ENCODE measurements at places on chromosomes 6 and 20. TPM values are rescaled to one million over a fixed set of nuclear protein-coding genes. Genes with fewer than 3 reads are reported as not detected.

DNA sequence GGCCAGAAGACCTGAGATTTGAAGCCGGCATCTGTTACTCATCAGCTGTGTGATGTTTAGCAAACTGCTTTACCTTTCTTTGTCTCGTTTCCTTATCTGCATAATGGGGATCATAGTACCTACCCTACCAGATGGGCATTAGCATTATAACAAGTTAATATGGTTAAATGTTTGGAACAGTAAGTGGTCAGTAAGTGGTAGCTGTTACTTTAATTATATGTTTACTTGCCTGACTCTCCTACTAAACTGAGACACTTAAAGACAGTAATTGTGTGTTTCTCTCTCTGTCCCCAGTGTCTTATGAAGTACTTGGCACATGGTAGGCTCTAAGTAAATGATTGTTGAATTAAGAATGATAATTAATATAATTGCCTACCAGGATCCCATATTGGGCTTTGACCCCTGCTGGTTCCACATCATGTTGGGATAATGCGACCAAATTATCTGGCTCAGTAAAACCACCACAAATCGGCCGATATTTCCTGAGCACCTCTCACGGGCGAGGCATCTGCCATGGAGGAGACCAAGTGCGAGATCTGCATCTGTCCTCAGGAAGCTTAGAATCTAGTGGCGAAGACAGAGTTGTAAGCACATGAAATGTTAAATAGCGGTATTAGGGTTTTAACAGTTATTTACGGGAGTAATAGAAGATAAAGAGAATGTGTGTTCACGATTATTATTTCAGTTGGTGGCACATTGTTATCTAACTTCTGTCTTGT is 31.4 kb downstream of the PTK7 start:
- no peak for DNase-seq

GRCh38 chr20:57298457-57298856 is 31.1 kb upstream of the SPO11 start:
- no peak for DNase-seq

GRCh38 chr6:90187437-90188121 is 109.1 kb downstream of the BACH2 start:
- no peak for DNase-seq

Gene GRM1
- total RNA-seq: 0.43 TPM

- DNase-seq: no peak
Measured at GRCh38 chr6:159119791-159120190, 49.4 kb upstream of the FNDC1 start.

- no peak for DNase-seq
Measured at GRCh38 chr20:50041246-50041873, 58.6 kb downstream of the SNAI1 start.

DNA sequence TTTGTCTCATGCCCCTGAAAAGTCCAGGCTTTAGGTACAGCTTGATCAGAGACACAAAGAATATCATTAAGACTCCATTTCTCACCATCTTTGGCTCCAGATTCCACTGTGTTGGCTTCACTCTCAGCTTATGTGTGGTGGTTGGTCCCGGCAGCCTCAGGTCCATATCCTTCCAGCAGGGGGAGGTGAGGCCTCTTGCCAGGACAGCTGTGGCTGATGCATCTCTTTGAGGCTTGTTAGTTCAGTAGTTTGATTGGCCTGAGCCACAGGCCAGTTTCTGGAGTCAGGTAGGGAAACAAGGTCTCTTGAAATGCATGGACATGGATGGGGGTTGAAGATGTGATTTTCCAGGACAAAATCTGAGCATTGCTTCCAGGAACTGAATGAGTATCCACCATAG is 62.4 kb downstream of the JAG1 start:
- no peak for DNase-seq

GRCh38 chr6:109791301-109791700 is 100.2 kb downstream of the FIG4 start:
- no peak for DNase-seq

Gene PCK1
- total RNA-seq: 4.7 TPM

- no peak for DNase-seq
Measured at GRCh38 chr20:59122566-59122919, 41.1 kb upstream of the ZNF831 start.

Gene PTPRT
- total RNA-seq: 5.8 TPM

DNA sequence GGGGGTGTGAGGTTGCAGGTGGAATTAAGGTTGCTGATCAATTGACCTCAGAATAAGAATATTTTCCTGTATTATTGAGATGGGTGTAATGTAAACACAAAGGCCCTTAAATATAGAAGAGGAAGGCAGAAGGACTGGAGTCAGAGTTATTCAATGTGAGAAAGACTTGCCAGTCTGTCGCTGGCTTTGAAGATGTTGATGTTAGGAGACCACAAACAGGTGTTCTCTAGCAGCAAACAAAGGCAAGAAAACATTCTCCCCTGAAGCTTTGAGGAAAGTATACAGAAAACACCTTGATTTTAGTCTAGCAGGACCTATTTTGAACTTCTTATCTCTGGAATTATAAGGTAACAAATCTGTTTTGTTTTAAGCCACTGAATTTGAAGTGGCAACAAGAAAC is 138.9 kb upstream of the PTPRK start:
- no peak for DNase-seq

Gene MRAP2
- 0.74 TPM for total RNA-seq

- no peak for DNase-seq
Measured at GRCh38 chr6:119445666-119446065, 96.1 kb upstream of the MAN1A1 start.

DNA sequence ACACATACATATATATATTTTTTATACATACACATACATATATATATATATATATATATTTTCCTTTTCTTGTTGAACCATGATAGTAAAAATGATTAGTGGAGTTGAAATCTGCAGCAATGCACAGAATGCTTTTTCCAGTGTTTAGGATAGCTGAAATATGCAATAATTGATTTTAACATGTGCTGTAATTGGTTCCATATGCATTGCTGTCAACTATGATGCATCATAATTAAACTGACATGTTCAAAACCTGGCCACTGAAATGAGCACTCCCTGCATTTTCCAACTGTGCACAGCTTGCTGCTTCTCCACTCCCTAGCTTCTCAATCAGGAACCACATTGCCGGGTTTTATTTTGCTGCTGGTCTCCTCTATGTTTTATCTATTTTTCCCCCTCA is 358.3 kb downstream of the PAX1 start:
- no peak for DNase-seq

Gene GHRH
- total RNA-seq: 3.9 TPM

DNA sequence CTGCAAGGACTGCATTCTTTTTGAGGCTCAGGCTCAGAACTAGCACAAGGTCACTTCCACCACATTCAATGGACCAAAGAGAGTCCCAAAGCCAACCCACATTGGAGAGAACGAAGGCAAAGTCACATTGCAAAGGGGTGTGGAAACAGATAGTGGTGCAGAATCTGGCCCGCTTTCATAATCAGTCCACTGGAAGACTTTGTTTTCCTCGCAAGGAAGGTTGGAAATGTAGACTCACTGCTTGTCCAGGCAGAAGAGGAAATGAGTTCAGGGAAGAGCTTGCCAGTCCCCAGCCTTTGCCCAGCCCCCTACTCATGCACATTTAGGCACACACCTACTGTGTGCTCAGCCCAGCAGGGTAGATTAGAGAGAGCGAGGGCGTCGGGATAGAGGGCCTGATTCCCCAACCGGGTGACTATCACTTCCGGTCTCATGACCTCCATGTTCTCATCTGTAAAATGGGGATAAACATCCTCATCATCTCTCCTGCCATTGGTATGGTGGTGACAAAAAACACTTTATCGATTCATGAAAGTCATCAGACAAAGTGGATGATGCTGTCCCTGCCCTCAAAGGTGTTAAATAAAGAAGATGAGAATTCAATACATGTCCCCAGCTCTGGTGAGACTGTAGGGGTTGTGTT is 24.3 kb upstream of the CCN5 start:
- no peak for DNase-seq

DNA sequence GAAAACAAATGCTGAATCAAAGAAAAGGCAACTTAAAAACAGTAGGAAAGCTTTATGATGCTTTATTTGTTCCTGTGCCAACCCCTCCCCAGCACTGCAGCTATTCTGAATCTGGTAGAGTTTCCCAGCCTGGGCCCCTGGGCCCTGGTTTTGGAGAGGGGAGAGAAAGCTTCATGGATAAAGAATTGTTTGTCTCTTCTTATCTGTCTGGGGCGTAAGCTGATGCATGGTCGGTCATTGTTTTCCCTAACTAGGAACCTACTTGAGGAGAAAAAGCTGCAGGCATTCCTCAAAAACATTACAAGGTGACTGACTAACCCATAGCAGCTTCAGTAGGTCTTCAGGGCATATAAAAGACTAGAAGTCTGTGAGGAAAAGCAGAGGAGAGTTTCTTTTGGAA is 758.1 kb upstream of the EPHA7 start:
- DNase-seq: no peak

Gene CTSZ
- 71.9 TPM for total RNA-seq

Gene MUCL3
- total RNA-seq: 0.31 TPM

Gene LPA
- 0.31 TPM for total RNA-seq

GRCh38 chr6:143200167-143200770 is 139.6 kb downstream of the AIG1 start:
- no peak for DNase-seq

DNA sequence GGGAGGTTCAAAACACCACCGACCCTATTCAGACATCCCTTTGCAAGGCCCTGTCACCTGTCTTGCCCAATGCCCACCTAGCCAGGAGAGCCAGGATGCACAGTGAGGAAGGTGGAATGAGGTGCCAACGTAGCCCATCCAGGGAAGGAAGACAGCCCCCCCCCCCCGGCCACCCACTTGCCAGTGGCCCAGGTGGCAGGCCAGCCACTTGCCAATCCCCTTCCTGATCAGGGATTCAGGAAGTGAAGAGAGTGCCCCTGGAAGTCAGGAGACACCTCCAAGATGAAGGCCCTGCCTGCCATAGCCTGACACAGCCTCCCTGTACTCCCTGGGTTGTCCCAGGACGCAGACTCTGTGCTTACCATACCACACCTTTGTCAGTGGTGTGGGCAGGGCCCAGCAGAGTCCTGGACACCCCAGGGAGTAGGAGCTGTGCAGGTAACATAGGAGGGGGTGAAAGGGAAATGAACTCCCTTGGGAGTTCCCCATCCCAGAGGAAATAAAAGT is 54.7 kb downstream of the MRPL14 start:
- DNase-seq: no peak

GRCh38 chr20:63029358-63030121 is 22.8 kb upstream of the BHLHE23 start:
- no peak for DNase-seq

Gene CPNE5
- 0.72 TPM for total RNA-seq

DNA sequence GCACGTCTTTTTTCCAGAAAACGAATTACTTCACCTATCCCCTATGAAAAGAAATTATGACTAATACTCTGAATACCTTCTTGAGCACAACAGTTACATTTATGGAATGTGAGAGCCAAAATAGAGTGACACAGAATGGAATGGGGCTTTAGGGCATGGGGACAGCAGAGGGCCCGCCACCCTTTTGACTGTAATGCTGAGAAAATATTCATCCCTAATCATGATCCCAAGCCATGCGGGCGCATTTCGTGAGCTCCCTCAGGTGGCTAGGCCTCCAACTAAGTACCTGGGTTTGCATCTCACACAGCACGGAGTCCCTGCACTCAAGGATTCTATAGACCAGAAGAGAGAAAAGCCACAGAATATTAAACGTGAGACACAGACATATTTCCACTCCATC is 212.6 kb downstream of the SOD2 start:
- no peak for DNase-seq

GRCh38 chr6:142165227-142165626 is 18.2 kb downstream of the VTA1 start:
- no peak for DNase-seq

Gene ETV7
- 1.7 TPM for total RNA-seq

DNA sequence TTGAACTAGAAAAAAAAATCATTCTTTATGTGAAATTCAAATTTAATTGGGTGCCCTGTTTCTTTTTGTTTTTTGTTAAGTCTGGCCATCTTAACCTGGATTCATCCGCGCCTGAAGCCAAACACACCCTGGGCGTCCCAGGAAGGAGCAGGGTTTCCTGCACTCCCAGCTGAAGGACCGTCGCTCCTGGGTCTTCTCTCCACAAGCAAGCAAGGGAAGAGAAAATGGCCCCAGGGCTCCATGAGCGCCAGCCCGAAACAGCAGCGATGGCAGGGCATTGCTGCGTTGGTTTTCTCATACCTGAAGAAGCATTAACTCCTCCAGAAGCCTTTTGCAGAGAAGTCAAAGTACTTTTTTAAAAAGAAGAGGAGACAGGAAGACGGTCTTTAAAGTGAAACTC is 105.4 kb upstream of the AFDN start:
- DNase-seq: peak; percentile 34

Gene CD109
- total RNA-seq: 1.3 TPM

Gene EYA2
- 8.1 TPM for total RNA-seq

Gene TFAP2D
- not detected for total RNA-seq

DNA sequence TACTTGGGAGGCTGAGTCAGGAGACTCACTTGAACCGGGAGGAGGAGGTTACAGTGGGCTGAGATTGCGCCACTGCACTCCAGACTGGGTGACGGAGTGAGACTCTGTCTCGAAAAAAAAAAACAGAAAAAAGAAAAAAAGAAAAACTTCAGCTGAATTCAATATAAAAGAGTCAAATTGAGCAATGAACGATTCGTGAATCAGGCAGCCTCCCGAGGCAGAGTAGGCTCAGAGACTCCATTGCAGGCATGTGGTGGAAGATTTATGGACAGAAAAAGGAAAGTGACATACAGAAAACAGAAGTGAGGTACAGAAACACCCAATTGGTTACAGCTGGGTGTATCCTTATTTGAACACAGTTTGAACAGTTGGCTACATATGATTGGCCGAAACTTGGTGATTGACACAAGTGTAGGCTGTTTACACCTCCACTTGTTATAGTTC is 56.3 kb downstream of the HLA-DPB1 start:
- DNase-seq: no peak

DNA sequence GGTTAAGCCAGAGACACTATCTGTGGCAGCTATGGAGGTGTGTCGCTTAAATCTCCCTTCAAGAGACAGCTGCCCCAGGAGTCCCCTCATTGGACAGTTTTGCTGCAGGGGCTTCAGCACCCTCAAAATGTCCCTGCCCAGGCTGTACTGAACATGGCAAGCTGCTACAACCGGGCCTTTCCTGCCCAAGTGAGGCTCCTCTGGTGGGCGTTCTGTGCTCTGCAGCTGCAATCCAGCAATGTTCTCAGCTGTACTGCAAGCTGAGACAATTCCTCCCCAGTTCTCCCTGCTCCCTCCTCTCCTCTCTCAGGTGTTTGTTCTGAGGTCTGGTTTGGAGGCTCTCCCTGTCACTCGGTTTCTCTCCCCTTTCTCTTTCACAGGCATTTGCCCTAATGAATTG is 190.8 kb upstream of the LAMP5 start:
- no peak for DNase-seq

Gene PLEKHG1
- total RNA-seq: 48.7 TPM

Gene KIFC1
- total RNA-seq: 28.0 TPM

Gene BCAS4
- total RNA-seq: 6.3 TPM

GRCh38 chr6:63764318-63764916 is 128.8 kb downstream of the PHF3 start:
- no peak for DNase-seq

- no peak for DNase-seq
Measured at GRCh38 chr6:158158123-158158522, 9.9 kb downstream of the SERAC1 start.

GRCh38 chr20:35174458-35175216 is 2.8 kb downstream of the PROCR start:
- DNase-seq: no peak

All from type B pancreatic cell (in vitro differentiated cells).